Frontal cortex (tissue), 4 donors: ENCODE measurements at places on chromosomes 6 and 20. TPM values are rescaled to one million over a fixed set of nuclear protein-coding genes. Genes with fewer than 3 reads are reported as not detected.

RWDD2A gene
- total RNA-seq, result 11.4 TPM

ZNF391 gene
- total RNA-seq, result 2.9 TPM

FAM83B gene
- 0.41 TPM for total RNA-seq

DNA sequence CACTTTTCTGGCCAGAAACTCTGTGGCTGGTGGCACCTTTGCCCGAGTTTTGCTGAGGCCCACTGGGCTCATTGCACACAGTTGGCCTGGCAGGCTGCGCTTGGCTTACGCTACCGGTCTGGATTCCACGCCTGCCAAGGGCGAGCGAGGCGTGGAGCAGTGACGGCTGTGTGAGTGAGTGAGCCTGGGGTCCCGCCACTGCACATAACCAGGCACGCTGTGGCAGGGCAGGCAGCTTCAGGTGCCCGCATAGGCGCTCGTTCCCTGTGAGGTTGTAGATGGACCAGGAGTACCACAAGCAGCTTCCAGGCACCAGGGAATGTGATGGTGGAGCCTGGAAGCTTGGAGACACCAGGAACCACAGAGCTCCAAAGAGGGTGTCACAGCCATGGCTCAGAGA, 190.1 kb upstream of the DEFB112 start:
- DNase-seq, result no peak

DNA sequence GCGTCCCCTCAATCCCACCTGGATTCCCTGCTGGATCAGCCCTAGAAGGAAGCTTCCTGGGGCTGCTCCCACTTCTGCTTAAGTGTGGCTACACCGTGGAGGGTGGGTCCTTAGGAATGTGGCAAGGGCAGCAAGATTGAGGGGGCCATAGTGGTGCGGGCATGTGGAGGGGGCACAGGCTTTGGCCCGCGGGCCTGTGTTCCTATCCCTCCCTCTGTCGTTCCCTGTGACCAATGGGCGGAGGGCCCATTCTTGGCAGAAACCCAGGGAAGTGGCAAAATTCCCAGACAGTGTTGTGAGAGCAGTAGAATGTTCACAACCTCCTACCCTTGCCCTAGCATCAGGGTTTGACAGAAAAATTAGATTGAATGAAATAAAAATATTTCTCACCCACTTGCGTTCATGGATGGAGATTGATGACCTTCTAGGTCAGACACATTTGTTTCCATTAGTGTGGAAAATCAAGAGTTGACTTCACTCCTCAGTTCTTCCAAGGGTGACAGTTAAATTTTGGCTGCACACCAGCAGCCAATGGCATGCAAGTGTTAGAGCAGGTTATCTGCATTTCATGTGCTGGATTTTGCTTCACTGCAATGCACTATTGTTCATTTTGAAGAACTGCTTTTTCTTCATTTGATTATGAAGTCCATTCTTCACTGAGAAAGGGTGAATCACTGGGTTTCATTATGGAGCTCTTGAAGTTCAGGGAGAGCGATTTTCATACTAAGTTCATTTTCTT, 49.3 kb upstream of the AHI1 start:
- DNase-seq, result no peak

GRCh38 chr20:56005389-56005715, at the start of gene CBLN4:
Gene CBLN4, minus strand, starts transcription at chr20:56005519. Its CDS starts 1,348 bp downstream, at chr20:56004171.
- peak; percentile 16 for DNase-seq

DNA sequence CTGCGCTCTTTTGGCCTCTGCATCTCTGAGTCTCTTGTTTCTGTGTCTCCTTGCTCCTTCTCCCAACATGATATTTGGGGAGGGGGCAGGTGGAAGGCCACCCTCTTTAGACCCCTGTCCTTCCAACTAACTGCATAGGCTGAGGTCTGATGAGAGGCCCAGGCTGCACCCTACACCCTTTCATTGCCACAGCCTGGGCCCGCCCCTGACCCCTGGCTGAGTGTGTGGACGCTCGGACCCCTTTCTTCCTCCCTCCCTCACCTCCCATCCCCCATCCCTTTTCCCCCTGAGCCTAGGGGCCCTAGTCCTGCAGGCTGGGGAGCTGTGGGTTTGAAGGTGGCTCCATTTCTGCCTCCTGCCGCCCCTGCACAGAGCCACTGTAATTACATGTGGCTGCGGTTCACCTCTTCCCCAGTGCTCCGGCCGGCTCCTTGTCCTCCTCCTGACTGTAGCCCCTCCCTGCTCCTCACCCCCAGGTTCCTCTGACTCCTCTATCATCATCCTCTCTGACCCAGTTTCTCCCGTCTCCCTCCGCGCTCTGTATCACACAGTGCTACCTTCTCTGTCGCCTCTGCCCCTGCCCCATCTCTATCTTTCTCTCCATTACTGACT, 6.8 kb downstream of the MDFI start:
- no peak for DNase-seq

DNA sequence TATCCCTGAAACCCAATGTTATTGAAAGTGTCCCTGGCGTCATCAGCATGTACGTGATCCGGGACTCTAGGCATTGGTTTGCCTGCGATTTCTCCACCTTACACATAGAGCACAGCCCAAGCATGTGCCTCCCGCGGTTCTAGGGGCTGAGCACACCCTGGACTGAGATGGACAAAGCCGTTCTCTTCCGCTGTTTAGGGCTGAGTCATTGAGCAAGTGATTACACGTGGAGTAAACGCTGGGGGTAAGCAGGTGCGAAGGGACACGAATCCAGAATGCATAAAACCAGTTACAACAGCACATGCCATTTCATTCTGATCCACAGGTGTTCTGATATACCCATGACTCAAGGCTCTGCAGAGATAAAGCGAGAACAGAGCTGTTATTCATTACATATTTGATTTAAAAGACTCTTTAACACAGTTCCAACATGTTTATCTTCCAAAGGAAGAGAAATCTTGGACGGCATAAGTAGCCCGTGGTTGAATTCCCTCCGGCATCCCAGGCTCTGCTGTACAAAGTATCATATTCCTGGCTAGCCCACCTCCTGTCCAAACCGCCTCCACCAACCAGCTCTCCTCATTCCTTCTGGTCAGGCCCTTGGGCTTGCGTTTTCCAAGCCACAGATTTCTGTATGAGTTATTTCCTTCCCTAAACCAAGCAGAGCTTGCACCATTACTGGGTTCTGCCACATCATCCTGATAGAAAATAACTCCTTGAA, 36.1 kb upstream of the THBS2 start:
- no peak for DNase-seq

- DNase-seq, result no peak
Observed at GRCh38 chr6:33607784-33608161, 13.3 kb upstream of the ITPR3 start.

MEA1 gene
- total RNA-seq, result 31.4 TPM

NOTCH4 gene
- 5.3 TPM for total RNA-seq

DNA sequence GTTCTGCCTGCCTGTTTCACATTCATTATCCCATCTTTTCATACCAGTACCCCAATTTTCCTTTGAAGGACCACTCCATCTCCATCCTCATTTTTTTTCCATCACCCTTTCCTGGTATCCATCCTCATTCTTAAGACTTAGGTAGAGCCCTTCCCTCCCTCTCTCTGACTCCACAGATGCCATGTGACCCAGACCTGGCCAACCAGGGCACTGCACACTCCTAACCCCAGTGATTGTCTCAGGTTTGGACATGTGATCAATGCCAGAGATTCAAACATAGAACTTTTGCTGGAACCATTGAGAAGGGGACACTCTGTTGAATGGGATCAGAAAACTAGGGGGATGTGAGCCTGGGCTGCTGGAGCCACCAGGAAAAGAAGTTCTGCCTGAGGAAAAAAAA, 39.1 kb upstream of the NFATC2 start:
- no peak for DNase-seq

GRCh38 chr6:153044295-153044694, 41.8 kb upstream of the MTRF1L start:
- DNase-seq, result no peak

RBPJL gene
- total RNA-seq, result not detected

GRCh38 chr6:170516783-170517616, 36.1 kb downstream of the PSMB1 start:
- DNase-seq, result no peak

- DNase-seq, result no peak
Observed at GRCh38 chr6:142833054-142833453, 111.9 kb downstream of the HIVEP2 start.
